Panc1 (cell line): ENCODE measurements at places on chromosomes 7 and 10.

- peak; percentile 47 for DNase-seq
These were observed 29.8 kb upstream of the GNA12 start for GRCh38 chr7:2873686-2874551.

DNA sequence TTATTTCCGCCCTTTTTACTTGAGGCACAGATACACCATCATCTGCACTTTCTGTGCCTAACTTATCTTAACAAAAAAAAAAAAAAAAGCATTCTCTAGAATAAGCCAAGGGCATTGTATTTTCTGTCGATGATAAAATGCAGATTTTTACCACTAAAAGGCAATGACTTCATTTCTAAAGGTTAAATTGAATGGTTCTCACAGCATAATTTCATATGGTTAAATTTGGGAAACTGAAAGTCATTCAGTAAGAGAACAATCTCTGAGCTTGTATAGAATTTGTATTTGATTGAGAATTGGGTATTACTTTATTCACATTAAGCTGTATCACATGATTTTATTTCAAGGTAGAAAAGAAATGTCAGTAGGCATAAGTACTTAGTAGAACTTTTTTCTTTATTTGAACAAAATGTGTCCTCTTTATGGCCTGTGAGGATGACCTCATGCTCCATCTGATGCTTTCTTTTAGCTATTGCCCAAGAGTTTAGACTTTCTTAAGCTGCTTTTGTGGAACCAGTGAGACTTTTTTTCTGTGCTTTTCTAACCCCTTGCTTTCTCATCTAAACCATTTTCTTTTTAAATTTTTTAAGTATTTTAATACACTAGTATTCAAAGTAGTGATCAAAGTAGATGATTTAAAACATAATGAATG, 110.3 kb downstream of the LRRC4 start:
- no peak for DNase-seq

DNA sequence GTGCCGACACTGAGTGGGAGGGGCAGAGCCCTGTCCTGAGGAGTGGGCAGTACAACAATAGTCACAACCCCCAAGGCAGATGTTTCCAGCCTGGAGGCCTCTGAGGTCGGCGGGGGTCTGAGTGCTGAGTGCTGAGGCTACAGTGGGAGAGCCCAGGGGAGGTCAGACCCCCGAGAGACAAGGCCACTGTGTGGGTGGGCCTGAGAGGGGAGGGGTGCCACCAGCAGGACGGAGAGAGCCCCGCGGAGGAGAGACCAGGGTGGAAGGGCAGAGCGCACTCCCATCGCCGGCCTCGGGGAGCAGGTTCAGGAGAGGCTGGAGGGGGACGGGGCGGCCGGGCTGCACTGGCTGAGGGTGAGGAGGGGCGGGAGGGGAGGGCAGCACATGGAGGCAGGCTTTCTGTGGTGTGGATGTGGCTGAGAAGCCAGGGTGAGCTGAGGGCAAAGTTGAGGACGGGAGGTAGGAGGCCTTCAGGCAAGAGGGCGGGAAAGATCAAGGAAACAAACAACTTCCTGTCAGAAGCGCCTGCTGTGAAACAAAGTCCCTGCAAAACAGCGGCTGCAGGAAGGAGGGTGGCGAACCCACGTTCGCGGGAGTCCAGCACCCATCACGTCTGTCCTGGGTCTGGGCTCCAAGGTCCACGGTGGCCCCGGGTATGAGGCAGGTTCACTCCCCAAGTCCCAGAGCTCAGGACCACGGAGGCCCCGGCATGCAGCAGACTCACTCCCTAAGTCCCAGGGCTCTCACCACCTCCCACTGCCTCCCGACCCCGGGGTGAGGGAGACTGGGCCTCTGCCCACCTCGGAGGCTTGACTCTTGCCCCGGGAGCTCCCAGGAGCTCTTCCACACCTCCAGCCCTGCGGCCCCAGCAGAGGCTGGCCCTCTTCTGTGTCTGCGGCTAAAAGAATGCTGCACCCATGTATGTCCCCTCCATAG, 76.8 kb upstream of the NKX6-2 start:
- DNase-seq = no peak

GRCh38 chr10:113961182-113962031, 82.3 kb upstream of the ADRB1 start:
- DNase-seq = no peak

- DNase-seq = no peak
These were observed 38.3 kb downstream of the C1QL3 start for GRCh38 chr10:16483241-16483917.

GRCh38 chr7:150586785-150587152, 19.6 kb downstream of the GIMAP4 start:
- no peak for DNase-seq

DNA sequence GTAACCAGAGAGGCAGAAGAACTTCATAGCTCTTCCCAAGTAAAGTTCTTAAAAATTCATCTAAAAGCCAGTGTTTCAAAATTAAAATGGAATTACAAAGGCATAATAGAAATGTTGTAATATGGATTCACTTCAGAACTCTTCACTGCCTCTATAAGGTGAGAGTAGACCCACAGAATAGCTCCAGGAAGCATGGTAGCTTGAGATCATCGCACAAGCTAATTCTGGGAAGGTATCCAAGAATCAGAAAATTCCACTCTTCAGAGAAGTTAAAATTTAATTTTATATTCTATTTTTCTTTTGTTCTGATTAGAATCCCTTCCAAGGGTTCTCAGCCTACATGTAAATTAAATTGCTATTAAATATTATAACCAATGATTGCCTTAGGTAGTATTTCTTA, 1.5 kb upstream of the DHX32 start:
- DNase-seq = no peak

GRCh38 chr10:76942628-76943416, 694.8 kb downstream of the KCNMA1 start:
- DNase-seq = no peak

- DNase-seq = no peak
These were observed 40.2 kb upstream of the GPAM start for GRCh38 chr10:112223725-112224124.

- no peak for DNase-seq
These were observed 346.6 kb upstream of the BMPER start for GRCh38 chr7:33558549-33559323.

GRCh38 chr7:117654780-117655179, 175.0 kb downstream of the CFTR start:
- DNase-seq = no peak

- DNase-seq = no peak
These were observed 2.0 kb downstream of the DEPP1 start for GRCh38 chr10:44976352-44977198.

DNA sequence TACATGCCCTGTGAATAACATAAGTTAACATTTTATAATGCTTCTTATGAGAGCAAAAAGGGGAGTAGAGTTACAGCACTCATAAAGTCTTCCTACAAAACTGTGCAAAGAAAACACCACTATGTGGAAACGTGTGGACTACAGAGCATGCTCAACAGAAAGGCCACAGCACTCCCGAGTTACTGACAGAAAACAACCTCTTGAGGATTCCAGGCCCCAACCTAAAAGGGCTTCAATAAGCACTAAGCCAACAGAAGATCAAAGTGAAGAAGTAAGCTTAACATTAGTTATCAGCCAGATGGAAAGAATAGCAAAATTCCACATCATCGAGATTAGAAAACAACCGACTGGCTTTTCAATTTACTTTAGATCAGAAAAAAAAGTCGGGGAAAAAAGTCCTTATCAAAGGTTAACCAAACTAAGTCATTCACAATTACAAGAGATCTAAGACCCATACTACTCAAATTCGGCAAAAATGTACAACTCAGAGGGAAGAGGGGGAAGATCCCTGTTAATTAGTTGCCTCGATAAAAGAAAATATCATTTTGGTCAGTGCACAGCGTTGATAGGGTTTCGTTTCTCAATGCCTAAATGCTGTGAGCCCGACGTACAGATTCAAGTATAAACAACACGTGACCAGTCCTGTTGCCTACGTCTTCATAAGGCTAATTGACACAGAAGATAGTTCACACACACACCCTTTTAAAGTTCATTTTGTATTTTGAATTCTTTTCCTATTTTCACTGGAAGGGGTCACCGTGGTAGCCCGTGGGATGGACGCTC, 1.4 kb downstream of the KBTBD2 start:
- DNase-seq = no peak

DNA sequence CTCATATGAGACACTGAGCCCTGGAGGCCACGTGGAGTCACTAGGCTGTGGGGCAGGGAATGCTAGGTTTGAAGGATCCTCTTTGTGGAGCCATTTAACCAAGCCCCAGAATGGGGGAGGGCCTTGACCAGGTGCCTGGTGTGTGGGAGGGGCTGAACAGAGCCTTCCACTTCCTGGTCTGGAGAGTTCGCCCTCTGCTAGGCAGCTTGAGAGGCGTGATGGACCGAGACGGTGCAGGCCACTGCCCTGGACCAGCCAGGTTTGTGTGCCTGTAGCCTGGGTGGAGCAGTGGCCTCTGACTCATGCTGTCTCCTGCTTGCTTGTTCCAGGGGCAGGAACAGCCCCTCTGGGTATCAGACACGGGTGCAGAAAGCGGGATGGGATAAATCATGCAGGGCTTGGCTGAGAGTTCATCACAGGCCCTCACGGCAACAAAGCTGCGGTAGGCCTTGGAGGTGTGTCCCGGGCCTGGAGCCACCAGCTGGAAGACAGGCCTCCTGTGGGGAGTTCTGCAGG, 27.4 kb downstream of the ADAMTS14 start:
- DNase-seq = no peak

GRCh38 chr7:133568544-133568943, 315.7 kb downstream of the EXOC4 start:
- no peak for DNase-seq

DNA sequence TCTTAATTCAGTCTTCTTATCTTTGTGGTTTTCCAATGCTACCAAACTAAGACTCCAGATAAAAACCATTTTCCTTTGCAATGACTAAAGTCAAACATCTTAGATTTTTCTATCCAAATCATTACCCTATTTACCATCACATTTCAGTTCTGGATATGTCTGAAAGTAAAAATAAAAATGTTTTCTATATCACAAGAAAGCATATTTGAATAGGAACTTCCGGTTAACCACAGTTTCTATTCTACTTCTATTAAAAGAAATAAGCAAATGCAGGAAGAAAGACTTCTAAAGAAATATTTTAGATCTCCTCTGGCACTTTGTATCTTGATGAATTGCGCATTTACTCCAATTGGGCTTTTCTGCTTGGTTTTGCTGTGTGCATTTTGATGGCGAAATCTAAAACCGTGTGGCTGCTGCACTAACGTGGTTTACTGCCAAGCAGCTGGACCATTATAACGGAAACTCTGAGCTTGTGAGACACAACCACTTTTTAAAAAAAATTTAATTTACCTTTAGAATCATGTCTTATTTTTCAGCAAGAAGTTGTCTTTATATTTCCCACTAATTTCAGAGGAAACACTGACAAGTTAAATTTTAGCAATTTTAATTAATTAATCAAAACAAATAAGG, 146.1 kb downstream of the VPS50 start:
- no peak for DNase-seq

- no peak for DNase-seq
These were observed 113.0 kb downstream of the PDE1C start for GRCh38 chr7:31957090-31957720.

- DNase-seq = no peak
These were observed 87.5 kb downstream of the PRKAG2 start for GRCh38 chr7:151789380-151789947.

DNA sequence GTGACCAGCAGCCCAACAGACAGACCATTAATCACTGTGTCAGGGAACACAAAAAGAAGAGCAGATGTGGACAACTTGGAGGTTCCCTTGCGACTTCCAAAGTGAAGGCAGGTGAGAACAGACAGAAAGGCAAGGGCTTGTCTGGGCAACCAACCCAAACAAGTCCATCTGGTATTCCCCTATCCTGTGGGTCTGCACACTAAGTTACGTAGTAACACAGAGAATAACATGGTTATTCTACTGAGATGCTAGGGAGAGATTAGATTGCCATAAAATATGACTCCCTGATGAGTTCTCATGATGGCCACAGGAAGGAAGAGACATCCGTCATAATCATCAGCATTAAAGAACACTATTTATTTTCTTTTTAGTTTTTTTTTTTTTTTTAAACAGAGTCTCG, 252.2 kb downstream of the CALN1 start:
- DNase-seq = no peak

- no peak for DNase-seq
These were observed 122.1 kb downstream of the NKX6-2 start for GRCh38 chr10:132663666-132664365.

DNA sequence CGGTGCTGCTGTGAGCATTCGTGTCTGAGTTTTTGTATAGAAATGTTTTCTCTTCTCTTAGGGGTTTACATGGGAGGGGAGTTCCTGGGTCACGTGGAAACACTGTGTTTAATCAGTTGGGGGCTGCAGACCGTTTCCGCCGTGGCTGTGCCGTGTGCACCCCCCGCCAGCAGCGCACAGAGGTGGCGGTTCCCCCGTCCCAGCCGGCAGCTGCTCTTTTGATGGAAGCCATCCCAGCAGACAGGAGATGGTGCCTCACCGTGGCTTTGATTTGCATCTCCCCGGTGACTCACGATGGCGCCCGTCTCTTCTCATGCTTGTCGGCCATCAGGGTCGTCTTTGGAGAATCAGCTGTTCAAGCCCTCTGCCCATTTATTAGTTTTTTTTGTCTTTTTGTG, 34.9 kb upstream of the FOXL3 start:
- no peak for DNase-seq

GRCh38 chr10:71214641-71215559, 2.5 kb downstream of the UNC5B start:
- DNase-seq = no peak

DNA sequence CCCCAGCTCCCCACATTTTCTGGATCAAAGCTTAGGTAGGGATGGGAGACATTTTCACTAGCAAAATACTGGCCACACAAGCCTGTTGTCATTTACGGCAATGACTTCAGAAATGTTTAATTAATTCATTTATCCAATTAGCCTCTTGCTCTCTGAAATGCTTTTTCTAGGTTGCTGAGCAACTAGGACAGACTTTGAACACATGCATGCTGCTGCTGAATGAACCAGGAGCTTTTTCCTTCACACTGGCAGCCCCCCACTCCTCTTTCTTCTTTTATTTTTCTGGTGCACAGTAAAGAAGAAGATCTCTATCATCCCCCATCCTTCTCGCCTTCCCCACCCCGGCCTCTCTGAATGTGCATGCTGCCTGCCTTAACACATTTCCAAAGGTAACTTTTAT, 22.5 kb downstream of the SORCS3 start:
- no peak for DNase-seq

- no peak for DNase-seq
These were observed 23.5 kb upstream of the SAMD9L start for GRCh38 chr7:93171606-93172226.

GRCh38 chr10:132943791-132944404, 1.5 kb upstream of the CFAP46 start:
- no peak for DNase-seq

- DNase-seq = no peak
These were observed 511 bp upstream of the NRP1 start for GRCh38 chr10:33334805-33335550.
